ENCODE measurements at places on chromosomes 11 and 22.
A peak's percentile ranks its signal among the peaks of the same experiment; 100 is the strongest.

DNA sequence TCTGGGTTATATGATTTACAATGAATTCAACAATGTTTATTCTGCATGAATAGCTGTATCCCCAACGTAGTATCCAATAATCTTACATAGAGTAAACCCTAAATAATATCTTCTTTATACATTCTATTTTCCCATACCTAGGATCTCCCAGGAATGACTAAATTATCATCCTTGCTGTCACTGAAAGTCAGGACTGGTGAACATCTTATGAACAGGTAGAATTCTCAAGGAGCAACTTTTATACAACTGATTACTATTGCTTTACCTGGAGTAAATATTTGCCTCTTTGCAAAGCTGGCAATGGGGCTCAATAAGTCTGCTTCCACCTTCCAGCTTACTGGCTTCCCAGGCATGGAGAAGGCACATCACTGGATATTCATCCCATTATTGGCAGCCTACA lies at the start of gene OR51B6:
TSS of gene OR51B6 (plus strand) at position 301 of the 400 bp plus-strand sequence. CDS start at position 301, 0 bp downstream.
- DNase-seq, result no peak

DNA sequence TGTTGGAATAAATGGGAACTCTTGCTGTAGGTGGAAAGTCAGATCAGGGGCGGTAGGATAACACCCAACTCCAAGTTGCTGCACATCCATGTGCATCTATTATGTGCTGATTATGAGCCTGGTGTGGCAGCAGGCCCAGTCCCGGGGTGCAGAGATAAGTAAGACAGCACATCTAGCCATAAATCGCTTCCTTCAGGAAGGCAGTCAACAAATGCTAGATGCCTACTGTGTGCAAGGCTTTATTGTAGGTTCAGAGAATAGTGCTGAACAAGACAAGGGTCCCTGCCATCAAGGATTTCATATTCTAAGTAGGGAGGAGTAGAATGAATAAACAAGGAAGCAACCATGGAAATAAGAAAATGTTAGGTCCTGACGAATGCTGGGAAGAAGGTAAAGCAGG lies 110.2 kb downstream of the PKNOX2 start:
- no peak for DNase-seq

DNA sequence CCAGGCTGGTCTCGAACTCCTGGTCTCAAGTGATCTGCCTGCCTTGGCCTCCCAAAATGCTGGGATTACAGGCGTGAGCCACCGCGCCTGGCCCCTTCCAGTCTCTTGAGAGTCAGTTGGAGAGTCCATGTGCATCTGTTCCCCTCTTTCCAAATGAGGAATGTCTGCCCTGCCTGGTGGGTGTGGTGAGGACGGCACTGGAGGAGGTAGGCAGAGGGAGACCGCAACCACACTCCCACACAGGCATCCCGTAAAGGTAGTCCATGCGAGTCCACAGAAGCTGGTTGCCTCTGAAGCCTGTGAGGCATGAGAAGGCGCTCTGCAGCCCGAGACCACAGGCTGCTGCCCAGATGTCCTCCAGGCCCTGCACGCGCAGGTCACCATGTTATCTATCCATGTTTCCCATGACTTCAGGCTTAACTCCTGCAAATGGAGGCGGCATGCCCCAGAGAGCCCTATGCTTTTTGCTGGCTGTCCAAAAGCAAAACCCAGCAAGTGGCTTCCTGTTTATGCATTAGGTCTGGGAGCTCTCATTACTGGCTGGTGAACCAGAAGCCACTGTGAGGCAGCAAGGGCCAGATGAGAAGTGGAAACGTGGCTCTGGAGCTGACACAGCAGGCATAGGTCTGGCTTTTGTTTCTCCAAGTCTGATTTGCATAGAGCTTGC lies 43.4 kb downstream of the GRIK4 start:
- DNase-seq, result no peak

GRCh38 chr11:117037279-117037974 lies 60.8 kb downstream of the SIK3 start:
- DNase-seq, result no peak

DNA sequence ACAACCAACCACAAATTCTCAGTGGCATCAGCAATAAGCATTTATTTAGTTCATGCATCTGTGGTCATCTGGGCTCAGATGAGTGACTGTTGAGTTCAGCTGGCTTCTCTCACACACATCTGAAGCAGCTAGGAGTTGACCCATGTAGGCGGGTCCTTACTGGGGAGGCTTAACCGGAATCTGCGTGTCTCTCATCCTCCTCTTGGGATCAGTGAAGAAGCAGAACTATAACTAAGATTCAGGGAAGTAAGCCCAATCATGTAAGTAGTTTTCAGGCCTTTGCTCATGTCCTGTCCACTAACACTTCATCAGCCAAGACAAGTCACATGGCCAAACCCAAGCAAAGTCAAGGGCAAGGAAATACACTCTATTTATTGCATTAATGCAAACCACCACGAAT lies 236.2 kb downstream of the C11orf87 start:
- no peak for DNase-seq

DNA sequence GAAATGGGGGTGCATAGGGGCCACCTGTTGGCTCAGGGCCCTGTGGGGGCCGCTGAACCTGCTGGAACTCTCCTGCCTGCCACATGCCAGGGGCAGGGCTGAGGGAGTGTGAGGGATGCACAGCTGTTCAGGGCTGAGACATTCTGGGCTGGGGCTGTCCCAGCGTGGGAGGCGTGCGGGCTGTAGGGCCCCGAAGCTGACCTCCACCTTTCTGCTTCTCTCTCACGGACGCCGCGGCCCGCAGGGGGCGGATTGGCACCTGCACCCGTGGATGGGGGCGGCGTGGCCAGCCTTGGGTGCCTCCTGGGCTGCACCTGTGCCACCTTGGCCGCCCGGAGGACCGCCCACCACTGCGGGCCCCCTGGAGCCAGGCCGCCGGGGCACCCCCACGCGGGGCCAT lies 4.1 kb downstream of the CCDC188 start:
- no peak for DNase-seq

DNA sequence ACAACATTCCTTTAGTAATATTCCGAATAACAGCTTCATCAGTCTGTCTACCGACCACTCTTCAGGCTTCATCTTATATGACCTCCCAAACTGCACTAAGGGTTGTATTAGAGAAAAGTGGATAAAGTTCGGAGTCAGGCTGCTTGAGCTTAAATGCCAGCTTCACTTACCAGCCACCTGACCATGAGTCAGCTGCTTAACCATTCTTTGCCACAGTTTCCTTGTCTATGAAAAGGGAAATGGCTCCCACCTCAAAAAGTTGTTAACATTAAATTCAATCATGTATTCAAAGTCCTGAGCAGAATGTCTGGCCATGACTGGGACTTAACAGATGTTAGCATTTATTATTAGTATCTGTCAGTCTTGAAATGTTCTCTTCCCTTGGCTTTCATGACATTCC lies 20.9 kb downstream of the LIMK2 start:
- DNase-seq, result no peak

- no peak for DNase-seq
These were observed 218.2 kb upstream of the CCDC179 start for GRCh38 chr11:23078289-23078971.

- peak; percentile 40 for DNase-seq
These were observed 21.7 kb upstream of the PLAAT3 start for GRCh38 chr11:63635762-63636465.

DNA sequence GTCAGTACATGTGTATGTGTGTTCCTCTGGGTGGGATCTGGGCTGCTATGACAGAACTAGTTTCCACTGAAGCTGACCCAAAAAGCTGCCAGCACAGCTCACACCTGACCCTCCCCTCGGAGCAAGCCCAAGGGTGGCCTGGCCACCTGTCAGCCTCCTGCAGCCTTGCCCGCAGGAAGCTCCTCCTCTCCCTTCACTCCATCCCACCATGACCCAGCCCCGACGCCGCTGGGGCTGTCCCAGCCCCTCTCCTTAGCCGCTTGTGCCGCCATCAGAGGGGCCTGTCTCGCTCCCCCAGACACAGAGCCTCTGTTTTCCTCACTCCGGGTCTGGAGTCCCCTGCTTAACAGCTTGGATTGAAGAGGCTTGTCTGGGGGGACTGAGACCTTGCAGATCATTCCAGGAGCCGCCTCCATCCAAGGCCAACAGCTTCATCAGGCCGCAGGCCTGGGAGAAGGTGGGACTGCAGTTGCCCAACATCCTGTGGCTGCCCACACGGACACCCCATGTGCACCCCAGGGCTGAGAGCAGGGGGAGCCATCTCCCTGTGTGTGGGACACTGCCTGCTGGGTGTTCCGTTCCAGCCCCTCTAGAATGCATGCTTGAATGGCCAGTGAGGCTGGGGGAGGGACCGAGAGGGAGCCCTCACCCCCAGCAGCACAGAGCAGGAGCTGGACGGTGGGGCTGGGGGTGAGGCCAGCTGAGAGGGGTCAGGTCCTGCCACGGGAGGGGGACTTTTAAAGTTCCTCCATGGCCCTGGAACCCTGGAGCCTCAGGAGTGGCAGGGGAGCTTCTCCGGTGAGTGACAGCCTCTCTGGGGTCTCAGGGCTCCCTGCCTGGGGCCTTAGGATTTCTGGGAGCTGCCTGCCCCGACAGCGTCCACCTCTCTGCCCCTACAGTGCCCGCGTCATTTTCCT lies 696 bp downstream of the MRGPRF start:
- DNase-seq, result no peak

GRCh38 chr11:64864135-64864472 lies 14.3 kb downstream of the EHD1 start:
- no peak for DNase-seq

- DNase-seq, result no peak
These were observed 4.2 kb upstream of the CHRDL2 start for GRCh38 chr11:74735365-74735928.

- DNase-seq, result no peak
These were observed 64.1 kb downstream of the KCNJ1 start for GRCh38 chr11:128803011-128803410.

DNA sequence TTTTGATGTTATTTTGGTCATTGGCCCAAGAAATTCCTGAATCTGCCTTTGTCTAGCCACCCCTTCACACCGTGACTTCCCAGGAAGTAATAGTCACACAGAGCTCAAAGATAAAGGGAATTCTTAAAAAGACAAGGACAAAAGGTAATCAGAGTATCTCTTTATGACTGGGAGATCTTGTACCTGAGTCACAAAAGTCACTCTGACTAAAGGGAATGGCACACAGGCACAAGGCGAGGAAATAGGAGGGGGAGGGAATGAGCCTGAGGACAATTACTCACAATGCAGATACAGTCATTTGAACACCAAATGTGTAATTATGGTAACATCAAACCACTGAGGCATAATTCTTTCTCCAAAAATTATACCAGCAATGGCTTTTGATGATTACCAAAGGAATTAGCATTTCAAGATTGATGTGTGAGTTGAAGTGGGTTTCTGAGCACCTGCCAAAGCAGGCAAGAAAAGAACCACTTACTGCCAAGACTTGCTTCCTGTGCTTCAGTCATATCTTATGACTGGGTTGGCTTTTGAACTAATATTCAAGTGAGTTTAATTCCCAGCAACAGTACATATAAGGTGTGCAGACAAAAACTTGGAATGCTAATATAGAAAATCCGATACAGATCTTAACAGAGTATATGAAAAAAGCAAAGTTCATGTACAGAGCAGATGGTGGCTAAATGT lies 856.4 kb downstream of the LRRC4C start:
- DNase-seq, result no peak

DNA sequence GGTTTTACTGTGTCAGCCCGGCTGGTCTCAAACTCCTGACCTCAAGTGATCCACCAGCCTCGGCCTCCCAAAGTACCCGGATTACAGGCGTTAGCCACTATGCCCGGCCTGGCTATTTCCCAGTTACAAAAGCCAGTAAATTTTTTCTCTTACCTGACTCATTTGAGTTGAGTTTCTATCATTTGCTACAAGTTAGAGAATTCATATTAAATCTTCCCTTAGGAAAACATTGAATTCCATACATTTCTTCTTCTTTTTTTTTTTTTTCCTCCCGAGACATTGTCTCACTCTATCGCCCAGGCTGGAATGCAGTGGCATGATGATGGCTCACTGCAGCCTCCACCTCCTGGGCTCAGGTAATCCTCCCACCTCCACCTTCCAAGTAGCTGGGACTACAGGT lies 26.0 kb downstream of the CHEK2 start:
- no peak for DNase-seq

- peak; percentile 51 for DNase-seq
These were observed 237.4 kb downstream of the TTC28 start for GRCh38 chr22:28442264-28442710.

- DNase-seq, result no peak
These were observed 35.6 kb upstream of the EHF start for GRCh38 chr11:34585304-34585734.

GRCh38 chr22:39292561-39293074 lies 26.8 kb downstream of the RPL3 start:
- DNase-seq, result no peak

- no peak for DNase-seq
These were observed 39.1 kb downstream of the BRSK2 start for GRCh38 chr11:1428762-1429316.

DNA sequence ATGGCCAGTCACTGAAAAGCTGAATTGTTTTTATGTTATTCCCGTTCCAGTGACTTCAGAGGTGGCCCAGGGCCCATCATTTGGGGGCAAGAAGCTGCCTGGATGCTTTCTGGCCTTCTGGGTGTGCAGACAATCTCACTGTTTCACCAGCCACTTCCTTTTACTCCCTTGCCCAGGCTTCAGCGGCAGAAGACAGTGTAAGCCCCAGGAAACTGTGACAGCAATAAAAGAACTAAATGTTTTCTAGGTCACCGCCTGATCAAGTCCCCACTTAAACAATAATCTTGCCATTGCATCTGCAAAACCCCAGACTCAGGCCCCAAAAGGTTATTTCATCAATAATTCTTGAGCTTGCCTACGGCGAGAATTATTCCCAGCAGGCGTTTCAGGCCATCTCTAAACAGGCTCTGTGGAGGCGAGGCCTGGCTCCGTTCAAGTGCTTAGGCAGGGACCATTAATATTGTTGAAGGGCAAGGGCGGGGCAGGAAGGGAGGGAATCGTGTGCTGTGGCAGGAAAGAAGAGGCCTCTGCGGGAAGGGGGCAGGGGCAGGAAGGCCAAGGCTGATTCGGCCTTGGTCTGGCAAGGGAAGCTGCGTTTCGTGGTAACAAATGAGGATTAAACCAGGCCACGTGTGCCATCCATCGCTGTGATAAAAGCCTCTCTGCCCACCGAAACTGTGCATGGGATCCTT lies 252.3 kb downstream of the KIRREL3 start:
- no peak for DNase-seq

GRCh38 chr11:18304745-18305144 lies 17.2 kb downstream of the HPS5 start:
- no peak for DNase-seq

- DNase-seq, result no peak
These were observed 57.2 kb downstream of the SIK2 start for GRCh38 chr11:111659201-111660115.

DNA sequence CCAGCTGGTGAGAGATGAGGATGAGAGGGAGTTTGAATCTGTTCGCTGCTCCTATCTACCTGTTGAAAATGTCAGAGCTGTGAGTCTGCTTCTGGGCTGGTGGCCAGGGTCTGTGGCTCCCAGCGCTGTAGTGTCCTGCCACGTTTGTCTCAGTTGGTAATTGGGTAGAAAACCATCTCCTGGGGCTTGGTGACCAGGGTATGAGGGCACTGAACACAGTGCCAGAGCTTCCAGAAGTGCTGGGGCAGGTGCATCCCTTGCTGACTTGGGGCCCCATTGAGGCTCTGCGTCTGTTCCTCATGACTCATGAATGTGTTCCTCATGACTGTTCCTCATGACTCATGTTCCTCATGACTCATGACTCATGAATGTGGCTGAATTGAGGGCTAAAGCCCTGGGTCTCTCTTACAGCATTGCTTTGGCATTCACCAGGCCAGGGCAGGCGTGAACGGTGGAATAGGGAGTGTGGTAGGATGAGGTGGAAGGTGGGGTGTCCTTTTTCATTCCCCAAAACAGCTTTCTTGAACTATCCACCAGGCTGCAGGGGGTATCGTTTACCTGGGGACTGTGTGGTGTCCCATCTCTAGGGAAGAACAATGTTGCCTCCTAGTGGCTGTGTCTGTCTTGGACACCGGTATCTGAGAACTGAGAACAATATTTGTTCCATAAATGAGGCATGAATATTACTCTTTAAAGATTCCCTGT lies 139.5 kb downstream of the COMMD9 start:
- no peak for DNase-seq
